ENCODE measurements at places on chromosomes 1 and 21. TPM values are rescaled to one million over a fixed set of nuclear protein-coding genes. Genes with fewer than 3 reads are reported as not detected.
A peak's percentile ranks its signal among the peaks of the same experiment; 100 is the strongest.

KLF17 gene
- not detected for total RNA-seq

SLC19A1 gene
- 67.4 TPM for total RNA-seq

DNA sequence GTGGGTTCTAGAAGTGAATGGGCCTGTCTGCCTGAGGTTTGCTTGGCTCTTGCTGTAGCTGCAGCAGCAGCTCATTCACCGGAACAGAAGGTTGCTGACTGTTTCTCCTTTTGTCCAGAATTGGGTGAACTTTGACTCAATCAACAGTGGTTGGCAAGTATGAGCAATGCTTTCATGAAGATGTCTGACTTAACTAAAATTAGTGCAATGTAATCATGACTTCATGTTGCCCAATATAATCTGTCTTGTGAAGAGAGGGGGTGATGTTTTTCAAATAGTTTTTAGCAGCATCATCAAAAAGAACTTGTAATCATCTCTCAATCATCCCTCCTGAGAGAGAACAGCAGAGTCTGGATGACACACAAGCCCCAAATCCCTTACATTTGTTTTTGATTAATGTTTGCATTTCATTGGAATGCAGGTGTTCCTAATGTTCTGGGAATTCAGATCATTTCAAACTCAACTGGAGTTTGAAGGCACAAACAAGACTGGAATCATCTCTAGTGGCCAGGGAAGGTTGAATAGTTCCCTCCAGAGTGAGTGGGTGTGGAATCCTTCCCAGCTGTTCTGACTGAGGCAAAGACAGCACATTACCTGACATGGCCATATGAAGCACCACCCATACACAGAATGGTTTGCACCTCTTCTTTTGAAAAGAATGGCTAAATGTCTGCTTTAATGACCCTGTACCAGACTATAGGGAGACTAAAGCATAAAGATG, 82.9 kb downstream of the HLX start:
- DNase-seq = no peak

DNA sequence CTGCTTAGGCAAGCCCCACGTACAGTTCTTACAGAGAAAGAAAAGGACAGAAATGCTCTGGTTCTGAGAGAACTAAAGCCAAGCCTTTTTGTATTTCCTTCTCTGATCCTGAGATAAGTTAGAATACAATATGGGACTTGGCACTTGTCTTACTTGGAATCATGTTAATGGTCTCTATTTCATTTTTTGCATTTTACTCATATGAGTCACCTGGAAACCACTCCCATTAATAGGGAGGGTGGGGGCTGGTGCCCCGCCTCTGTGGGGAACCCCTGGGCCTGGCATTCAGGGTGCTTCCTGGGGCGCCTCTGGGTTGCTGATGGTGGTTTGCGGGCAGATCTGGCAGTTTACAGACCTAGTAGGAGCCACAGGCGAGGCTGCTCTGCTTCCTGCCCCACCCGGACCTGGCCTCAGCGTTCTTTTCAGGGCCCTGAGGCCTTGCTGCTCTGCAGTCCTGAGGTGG, 26.7 kb downstream of the TSPAN2 start:
- peak; percentile 89 for DNase-seq

DNA sequence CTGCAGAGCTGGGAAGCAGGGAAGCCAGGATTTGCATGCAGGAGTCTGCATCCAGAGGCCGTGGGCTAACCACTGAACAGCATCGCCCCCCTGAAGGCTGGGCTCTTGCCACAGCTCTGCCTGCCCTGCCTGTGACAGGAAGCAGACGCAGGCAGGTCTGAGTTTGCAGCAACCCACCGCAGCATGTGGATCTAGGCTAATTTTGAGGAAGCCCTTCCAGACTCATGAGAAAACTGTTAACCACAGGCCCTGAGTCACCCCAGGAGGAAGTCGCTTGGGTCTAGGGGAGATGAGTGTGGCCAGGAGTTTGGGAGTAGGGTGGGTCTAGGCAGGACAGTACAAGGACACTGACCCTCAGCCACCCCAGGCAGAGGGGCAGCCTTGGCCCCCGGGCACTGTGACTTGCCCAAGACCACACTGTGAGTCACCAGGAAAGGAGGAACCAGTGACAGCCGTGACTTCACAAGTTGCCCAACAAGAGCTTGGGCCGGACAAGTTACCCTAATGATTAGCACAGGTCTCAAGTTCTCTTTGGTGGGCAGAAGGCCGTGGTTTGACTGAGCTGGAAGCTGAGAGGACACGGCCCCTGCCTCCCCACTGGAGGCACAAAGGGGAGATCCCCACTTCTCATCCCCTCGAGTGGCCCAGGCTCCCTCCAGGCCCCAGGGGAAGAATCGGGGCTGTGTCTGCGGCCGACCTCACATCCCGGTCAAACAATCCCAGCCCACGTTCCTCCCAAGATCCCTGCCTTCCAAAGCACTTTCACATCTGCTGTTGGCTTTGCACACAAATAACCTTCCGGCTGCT, 826 bp downstream of the LAPTM5 start:
- DNase-seq = no peak

DNA sequence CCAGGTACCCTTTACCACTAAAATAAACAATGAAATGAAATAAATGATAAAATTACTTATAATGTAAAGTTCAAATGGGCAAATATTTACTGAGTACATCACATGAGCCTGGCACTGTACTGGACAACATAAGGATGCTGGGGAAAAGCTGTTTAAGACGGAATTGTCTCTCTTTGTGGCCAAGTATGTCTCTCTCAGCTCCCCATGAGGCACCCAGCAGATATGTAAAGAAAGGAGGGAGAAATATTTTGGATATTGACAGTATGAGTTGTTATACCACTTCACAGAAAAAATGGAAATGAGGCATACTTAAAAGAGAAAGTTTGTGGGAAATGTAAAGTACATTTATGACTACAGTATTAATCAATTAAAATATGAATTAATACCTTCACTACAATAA, 1.0 kb upstream of the TNFSF4 start:
- DNase-seq = no peak

GRCh38 chr21:38175306-38175705, 81.5 kb upstream of the KCNJ15 start:
- no peak for DNase-seq

DNA sequence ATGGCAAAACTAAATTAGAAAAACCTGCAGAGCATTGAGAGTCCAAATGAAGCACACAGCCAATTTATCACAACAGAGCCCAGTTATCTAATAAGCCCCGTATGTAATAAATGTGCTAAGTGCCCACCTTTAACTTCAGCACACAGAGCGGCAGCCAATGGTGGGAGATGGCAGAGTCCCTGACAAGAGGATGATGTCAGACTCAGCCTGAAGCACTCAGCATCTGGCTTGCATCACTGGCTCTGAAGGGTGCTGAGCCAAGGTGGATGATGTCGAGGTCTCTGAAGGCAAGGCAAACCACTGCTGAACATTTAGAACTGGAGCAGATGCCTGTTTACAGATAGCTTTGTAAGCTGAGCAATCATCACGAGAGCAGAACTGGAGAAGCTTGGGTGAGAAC, 118.3 kb downstream of the NUF2 start:
- DNase-seq = no peak

DNA sequence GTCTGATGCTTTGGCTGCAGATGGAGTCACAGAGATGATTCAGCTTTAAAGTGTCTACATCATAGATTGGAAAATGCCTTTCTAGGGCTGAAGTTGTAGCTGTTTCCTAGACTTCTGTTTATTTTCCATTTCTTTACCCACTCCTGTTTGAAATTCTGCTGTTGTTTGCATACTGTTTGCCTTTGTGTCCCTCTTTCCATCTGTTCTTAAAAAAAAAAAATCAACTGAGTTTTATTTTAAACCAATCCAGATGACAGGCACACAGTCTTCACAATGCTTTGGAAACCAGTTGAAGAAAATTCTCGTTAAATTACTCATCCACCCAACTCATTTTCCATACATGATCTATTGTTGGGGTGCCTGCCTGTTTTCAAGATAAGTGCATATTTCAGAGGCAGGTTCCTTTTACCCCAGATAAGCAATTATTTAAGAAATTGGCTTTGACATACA, 245.9 kb downstream of the DISC1 start:
- no peak for DNase-seq

Data from HT-29 (cell line).